ENCODE measurements at places on chromosomes 11 and 22.

- DNase-seq: no peak
Observed at GRCh38 chr22:49134076-49134475, 693.6 kb downstream of the BRD1 start.

- no peak for DNase-seq
Observed at GRCh38 chr22:35879351-35879750, 149.3 kb downstream of the RBFOX2 start.

DNA sequence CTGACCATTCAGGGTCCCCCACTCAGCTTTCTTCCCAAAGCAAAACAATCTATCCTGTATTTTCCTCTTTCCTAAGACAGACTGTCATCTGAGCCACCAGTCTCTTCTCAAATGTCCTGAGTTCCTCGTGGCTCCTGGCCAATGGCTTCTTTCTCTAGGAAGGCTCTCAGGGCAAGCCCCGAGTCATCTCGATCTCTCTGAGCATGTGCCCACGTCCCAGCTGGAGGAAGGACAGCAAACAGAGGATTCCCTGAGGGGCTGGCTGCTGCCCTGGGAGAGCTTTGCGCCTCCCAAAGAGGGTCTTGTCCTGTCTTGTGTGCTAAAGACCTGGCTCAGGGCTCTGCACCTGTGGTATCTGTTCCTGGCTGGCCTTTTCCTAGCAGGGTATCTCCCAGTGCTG, 8.3 kb downstream of the SLC37A2 start:
- no peak for DNase-seq

- no peak for DNase-seq
Observed at GRCh38 chr11:44319552-44320288, 9.8 kb upstream of the ALX4 start.

DNA sequence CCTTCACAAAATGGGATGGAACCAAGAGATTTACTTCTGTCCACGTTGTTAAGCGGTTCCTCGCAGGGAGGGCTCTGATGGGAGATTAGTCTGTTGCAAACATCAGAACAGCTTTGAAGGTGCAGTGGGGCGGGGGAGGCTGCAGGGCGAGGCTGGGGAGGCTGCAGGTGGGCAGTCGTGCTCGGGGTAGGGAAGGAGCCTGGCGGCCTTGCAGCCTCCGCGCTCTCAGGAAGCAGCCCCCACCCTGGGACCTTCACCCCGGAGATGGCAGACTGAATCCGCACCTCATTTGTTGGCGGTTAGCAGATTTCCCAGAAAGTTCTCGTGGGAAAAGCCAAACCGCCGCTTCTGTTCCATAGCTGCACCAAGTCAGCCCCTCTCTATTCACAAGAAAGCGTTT, 237.3 kb downstream of the BRD1 start:
- DNase-seq: no peak

DNA sequence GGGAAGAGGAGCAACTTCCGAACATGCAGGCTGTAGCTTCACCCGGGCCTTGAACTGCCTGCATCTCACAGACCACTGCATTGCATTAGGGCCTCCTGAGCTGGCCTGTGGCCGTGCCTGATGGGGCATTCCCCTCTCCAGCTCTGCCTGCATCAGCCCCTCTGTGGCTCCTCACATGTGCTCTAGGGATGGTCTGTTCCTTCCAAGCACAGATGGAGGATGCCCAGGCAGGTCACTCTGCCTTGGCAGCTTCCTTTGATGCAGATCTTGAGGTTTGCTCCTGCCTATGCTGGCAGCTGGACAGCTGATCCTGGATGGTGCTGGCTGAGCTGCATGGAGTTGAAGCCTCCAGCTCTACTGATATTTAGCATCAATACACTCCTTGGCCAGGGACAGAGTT, 28.5 kb downstream of the AMPD3 start:
- DNase-seq: no peak

GRCh38 chr11:18706330-18707243, 8.0 kb downstream of the TMEM86A start:
- peak; percentile 48 for DNase-seq

DNA sequence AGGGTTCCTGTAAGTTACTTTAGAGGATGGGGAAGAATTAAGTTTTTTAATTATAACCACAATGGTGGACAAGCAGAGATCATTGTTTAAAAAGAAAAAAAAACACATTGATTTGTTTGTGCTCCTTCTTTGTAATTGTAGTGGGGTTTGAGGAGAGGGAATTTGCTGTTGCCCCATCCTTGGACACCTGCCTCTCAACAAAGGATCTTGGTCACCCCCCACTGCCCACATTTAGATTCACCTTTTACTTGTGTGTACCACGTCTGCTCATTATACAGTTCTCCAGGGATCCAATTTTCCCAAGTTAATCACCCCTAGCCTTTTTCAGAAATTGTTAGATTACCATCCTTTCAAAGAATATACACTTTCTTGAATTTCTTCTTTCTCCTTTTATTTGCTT, 53.0 kb downstream of the DNAJC24 start:
- DNase-seq: no peak

- DNase-seq: no peak
Observed at GRCh38 chr11:41872870-41873269, 413.4 kb upstream of the LRRC4C start.

- DNase-seq: no peak
Observed at GRCh38 chr11:9104580-9104979, 13.2 kb upstream of the SCUBE2 start.

GRCh38 chr22:39954584-39955055, 5.6 kb upstream of the TMA7B start:
- peak; percentile 84 for DNase-seq

DNA sequence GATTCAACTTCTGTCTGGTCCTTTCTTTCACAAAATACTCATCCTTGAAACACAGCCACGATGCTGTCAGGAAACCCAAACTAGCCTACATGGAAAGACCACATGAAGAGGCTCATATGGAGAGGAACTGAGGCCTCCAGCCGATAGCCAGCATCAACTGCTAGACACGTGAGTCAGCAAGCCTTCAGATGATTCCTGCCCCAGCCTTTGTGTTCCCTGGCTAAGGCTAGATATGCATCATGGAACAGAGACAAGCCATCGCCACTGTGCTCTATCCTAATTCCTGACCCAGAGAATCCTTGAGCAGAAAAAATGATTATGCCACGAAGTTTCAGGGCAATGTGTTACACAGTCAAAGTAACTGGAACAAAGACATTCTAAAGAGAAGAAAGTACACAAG, 75.5 kb downstream of the ENTHD1 start:
- peak; percentile 88 for DNase-seq

- DNase-seq: peak; percentile 36
Observed at GRCh38 chr11:71342951-71343827, 90.8 kb upstream of the SHANK2 start.

DNA sequence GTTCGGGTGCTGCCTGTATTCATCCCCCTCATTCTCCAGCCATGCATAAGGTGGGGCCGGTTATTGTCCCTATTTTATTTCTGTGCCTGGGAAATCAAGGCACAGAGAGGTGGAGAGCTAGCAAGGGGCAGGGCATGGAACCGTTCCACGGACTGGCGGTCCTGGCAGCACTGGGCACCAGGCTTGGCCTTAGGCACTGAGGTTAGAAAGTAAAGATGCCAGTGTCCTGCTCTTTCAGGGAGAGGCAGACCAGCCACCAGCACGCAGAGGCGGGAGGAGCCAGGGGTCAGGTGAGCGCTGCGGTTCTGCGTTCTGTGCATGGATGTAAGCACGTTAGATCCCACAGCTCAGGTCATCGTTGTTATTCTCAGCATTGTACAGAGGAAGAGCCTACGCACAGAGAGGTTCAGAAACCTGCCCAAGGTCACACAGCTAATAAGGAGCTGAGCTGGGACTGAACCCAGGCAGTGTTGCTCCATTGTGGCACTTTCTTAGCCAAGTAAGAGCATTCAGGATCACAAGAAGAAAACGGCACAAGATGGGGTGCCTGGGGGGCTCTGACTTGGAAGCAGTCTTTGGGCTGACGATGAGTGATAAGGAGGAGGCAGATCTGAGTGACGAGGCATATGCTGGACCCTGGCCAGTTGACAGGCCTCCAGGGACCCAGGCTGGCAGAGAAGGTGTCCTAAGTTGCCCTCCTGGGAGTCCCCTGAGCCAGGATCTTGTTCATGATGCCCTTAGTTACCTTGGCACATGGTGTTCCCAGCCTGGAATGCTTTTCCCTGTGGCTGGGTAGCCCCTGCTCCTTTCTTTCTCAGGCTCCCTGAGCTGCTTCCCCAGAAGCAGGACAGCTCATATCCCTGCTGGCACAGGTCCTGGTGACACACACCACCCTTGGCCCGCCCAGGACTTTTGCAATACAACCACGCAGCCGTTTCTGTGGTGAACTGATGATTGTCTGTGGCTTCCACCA, 41.1 kb downstream of the OSBPL5 start:
- DNase-seq: peak; percentile 99

DNA sequence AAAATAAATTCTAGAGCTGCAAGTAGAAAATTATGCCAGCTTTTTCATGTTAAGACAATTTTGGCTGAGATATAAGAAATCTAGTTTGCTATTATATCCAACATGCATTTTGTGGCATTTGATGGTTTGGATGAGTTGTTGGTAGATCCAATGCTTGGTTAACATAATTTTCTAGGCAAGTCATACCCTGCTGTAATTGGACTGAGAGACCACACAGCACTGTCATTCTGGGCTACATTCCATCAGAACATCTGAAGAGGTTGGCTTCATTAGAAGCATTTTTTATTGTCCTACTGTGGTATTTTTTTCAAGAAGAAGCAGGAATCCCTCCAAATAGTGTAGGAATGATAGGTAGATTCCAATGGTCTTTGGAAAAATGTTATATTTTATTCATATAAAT, 561.0 kb downstream of the LUZP2 start:
- DNase-seq: no peak

- no peak for DNase-seq
Observed at GRCh38 chr11:121328176-121328966, 35.8 kb downstream of the SC5D start.

DNA sequence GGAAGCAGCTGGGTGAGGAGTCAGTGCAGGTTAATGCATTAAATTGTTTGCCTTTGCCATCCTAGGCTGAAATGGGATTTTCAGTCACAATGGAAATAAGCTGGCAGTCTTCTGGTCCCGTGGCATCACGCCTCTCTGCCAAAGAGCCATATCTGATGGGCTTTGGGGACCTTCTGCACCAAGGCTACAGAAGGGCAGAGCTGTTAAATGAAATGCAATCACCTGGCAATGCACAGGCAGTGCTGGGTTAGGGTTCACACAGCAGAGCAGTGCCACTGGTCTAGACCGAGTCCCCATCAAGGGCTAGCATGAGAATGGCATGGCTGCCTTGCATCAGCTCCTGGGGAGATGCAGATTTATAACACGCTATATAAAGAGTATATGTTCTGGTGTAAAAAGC, 749.2 kb downstream of the NTM start:
- DNase-seq: no peak

DNA sequence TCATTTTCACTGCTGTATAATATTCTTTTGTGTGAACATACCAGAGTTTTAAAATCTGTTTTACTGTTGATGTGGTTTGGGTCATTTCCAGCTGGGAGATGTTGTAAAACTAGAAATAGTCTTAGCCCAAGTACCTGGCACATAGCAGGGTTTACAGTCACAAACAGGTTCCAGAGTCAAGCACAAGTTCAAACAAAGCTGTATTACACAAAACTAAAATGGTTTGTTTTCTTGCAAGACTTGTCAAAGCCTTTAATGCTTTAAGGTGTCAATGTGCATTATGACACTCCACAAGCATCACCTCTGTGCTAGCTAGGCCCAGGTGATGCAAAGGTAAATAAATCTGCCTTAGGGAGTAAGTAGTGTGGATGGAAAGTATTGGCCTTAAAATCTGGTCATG, 379.1 kb downstream of the MN1 start:
- DNase-seq: no peak

DNA sequence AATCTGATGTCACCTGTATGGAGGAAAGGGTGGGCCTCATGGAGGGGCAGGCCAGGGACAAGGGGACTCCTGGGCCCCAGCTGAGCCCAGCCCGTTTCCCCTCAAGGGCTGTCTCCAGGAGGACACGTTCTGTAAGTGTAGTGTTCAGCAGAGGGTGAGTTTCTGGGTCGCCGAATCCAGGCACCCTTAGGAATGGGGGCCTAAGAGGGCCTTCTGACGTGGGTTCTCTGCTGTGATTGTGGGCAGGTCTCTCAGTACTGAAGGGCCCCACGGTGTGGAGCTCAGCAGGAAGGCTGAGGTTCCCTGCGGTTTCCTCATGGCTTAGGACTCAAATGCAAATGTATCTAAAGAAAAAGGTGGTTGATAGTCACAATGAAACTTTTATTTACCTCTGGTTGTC, 6.5 kb downstream of the PTDSS2 start:
- no peak for DNase-seq

DNA sequence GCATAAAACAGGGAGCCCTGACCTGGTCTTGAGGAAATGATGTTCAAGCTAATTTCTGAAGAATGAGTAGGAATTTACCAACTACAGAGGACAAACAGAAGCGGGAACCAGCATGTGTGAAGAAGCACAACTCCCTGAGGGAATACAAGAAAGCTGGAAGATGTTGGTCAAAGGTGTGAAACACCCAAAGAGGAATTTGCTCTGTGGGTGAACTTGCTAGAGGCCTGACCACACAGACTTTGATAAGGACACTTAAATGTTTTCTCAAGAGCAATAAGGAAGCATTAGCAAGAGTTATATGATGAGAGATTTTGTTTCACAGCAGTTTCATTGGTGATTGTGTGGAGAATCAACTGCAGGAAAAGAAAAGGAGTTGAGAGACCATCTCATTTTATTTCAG, 17.6 kb downstream of the SLC5A12 start:
- no peak for DNase-seq

- DNase-seq: no peak
Observed at GRCh38 chr11:125069796-125070195, 6.7 kb downstream of the SLC37A2 start.

GRCh38 chr11:76863196-76863777, 2.6 kb downstream of the ACER3 start:
- no peak for DNase-seq

- DNase-seq: no peak
Observed at GRCh38 chr11:84608837-84609196, 1018.3 kb downstream of the DLG2 start.

GRCh38 chr11:75735181-75735845, 17.7 kb downstream of the MOGAT2 start:
- DNase-seq: no peak

GRCh38 chr11:33869481-33870422, 22.1 kb downstream of the LMO2 start:
- peak; percentile 2 for DNase-seq

- no peak for DNase-seq
Observed at GRCh38 chr22:47044722-47045535, 282.5 kb downstream of the TBC1D22A start.

DNA sequence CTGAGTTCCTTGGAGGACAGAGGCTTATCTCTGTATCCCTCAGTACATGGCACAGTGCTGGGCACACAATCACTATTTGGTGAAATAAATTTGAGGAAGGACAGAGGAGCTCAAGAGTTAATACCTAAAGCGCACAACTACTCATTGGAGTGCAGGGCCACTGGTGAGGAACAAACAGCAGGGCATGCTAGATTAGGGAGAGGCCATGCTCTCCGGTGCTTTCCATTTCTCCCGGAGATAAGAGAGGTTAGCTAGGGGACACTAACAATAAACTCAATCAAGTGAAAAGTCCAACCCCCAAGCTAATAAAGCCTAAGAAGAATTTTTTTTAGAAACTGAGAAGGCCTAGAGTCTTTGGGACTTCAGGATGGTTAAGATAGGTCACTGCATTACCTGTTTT, 29.1 kb downstream of the NFRKB start:
- no peak for DNase-seq

GRCh38 chr22:46696614-46697013, 41.4 kb downstream of the CERK start:
- no peak for DNase-seq

- no peak for DNase-seq
Observed at GRCh38 chr11:69137151-69137844, 18.4 kb upstream of the SMIM38 start.

All from fibroblast of mammary gland (primary cell).